Ovary (tissue), 10 donors: ENCODE measurements at places on chromosomes 3 and 15. TPM values are rescaled to one million over a fixed set of nuclear protein-coding genes. Genes with fewer than 3 reads are reported as not detected.

- no peak overlapping the region for H3K4me3 ChIP-seq
- no peaks in the 10 kb centered on the region for H3K27me3 ChIP-seq
- H3K36me3 ChIP-seq: no peaks in the 10 kb centered on the region
- no peak overlapping the region for H3K27ac ChIP-seq
Measured at GRCh38 chr3:88151358-88151757, 1.6 kb downstream of the C3orf38 start.

DNA sequence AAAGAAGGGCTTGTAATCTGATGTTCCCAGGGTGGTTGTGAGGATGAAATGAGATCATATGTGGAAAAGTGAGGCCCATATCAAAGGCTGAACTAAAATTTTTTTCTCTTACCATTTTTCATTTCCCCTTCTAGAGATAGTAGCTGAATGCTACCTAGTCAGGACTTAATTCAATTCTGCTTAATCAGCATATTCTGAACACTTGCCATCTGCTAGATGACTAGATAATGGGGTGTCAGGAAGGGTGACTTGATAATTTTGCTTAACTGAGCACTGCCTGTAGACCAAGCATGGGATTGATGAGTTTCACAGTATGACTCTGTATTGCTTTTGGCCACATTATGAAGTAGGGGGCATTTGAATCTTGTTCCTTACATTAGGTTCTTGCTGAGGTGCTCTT lies 136.2 kb downstream of the CHST2 start:
- H3K4me3 ChIP-seq: no peak overlapping the region
- no peaks in the 10 kb centered on the region for H3K36me3 ChIP-seq
- DNase-seq: no peak
- H3K27ac ChIP-seq: no peak overlapping the region

Gene KLHL6
- total RNA-seq: 3.0 TPM

Gene SLC9C1
- total RNA-seq: 0.35 TPM

Gene TUSC7
- not detected for total RNA-seq
